ENCODE measurements at places on chromosomes 3 and 15. TPM values are rescaled to one million over a fixed set of nuclear protein-coding genes. Genes with fewer than 3 reads are reported as not detected.

CLCN2 gene
- total RNA-seq, result 2.5 TPM

SH2D7 gene
- total RNA-seq, result not detected

CYP8B1 gene
- not detected for total RNA-seq

PROK2 gene
- not detected for total RNA-seq

ELL3 gene
- total RNA-seq, result 0.86 TPM

TBC1D5 gene
- total RNA-seq, result 59.1 TPM

RETNLB gene
- total RNA-seq, result not detected

MAP4 gene
- 56.3 TPM for total RNA-seq

GALNT15 gene
- total RNA-seq, result 2.1 TPM

ABHD6 gene
- total RNA-seq, result 11.6 TPM

FETUB gene
- total RNA-seq, result not detected

CTSH gene
- total RNA-seq, result 45.5 TPM

ARL13B gene
- 20.9 TPM for total RNA-seq

MAN2A2 gene
- total RNA-seq, result 9.6 TPM

Data from M059J (cell line).